ENCODE measurements at places on chromosomes 12 and 14. TPM values are rescaled to one million over a fixed set of nuclear protein-coding genes. Genes with fewer than 3 reads are reported as not detected.

GRCh38 chr14:59037086-59037485, 151.4 kb upstream of the DAAM1 start:
- no peak for DNase-seq

DNA sequence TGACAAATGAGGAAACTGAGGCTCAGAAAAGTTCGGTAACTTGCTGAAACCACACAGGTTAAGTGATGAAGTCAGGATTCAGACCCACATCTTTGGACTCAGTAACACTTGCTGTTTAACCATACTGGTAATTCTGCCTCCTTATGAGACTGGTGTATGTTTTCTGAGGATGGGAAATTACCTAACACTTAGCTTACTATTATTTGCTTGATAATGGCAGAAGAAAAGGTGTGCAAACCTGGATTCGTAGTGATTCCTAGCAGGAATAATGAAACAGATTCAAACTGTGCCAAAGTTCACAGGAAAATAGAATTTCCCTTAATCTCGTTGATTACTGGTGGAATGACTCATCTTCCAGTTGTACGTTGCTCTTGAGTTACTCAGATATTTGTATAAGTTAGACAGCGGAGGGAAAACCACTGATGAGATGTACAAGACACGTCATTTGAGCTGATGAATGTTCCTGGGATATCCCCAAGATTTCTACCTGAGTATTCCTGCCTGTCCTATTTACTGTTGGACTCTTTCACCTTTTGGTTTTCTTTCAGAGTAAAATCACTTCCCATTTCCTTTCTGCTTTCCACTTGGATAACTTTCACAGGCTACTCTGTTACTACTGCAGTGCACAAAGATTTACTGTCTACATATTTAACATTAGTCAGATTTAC, 37.5 kb downstream of the PRORP start:
- DNase-seq, result no peak

GRCh38 chr12:843609-844008, 91.2 kb downstream of the WNK1 start:
- no peak for DNase-seq

- no peak for DNase-seq
These were observed 22.0 kb upstream of the NUDT14 start for GRCh38 chr14:105203057-105203531.

DNA sequence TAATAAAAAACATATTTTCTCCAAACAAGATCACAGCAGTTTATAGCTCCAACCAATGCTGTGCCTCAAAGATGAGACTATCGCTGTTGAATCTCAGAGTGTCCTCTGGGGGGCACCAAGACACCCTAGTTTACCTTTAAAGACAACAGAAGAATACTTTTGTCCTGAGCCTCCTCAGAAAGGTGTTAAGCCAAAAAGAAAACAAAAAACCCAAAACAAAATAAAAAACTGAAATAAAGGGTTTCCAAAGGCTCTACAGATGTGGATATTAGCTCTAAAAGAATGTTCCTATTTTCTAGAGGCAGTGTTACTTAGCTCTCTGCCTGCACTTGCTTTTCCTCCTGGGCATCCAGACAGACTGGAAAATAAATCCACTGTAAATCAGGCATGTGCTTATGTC, 86.9 kb upstream of the TTC7B start:
- peak; percentile 17 for DNase-seq

- no peak for DNase-seq
These were observed 135.5 kb upstream of the CCND2 start for GRCh38 chr12:4138051-4138450.

The MORN3 gene
- total RNA-seq, result 0.15 TPM

The RNASE7 gene
- total RNA-seq, result not detected

- no peak for DNase-seq
These were observed 704 bp downstream of the SDR39U1 start for GRCh38 chr14:24441904-24442239.

DNA sequence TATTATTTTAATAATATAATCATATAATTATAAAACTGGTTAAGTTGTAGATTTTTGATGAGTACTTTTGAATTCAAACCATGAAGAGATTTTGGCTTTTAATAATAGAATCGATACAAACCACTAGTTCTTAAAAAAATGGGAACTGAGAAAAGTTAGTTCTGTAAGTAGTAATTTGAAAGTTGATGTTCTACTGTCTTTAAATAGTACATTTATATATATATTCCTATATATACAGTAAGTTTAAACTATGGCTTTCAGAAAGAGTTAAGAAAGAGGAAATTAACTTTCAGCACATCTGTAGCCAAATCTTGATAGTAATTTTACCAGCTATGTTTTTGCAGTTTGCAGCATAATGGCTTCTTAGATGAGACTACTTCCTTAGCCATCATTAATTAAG, 7.8 kb downstream of the LRRK2 start:
- DNase-seq, result no peak

The TAS2R14 gene
- 1.8 TPM for total RNA-seq

GRCh38 chr12:66688846-66689439, 10.1 kb upstream of the GRIP1 start:
- no peak for DNase-seq

GRCh38 chr14:71071042-71071441, 163.8 kb downstream of the PCNX1 start:
- no peak for DNase-seq

DNA sequence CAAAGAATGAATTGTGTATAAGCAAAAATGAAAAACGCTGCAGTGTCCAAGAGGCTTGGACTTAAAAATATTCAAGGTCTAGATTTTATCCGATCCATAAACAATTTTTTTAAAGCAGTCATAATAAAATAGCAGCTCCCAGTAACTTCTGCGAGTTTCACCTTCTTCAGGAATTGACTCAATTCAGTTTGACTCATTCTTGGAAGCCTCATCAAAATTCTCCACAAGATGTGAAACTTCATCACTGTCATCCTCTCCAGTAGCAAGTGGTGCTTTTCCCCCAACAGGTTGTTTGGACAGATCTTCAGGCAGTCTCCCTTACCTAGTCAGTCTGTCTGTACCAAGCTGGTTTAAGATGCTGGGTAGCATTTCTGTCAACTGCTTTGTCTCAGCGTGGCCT, 93.5 kb upstream of the FOXG1 start:
- DNase-seq, result no peak

GRCh38 chr12:31715283-31715825, 13.5 kb downstream of the AMN1 start:
- DNase-seq, result peak; percentile 77

- no peak for DNase-seq
These were observed 72.7 kb downstream of the MED13L start for GRCh38 chr12:116204785-116205184.

The CLEC9A gene
- not detected for total RNA-seq
